ENCODE measurements at places on chromosomes 1 and 21.

- no peak for DNase-seq
These were observed 41.2 kb downstream of the SLC27A3 start for GRCh38 chr1:153816283-153816889.

- DNase-seq = no peak
These were observed 15.3 kb upstream of the C1orf185 start for GRCh38 chr1:51086496-51087271.

DNA sequence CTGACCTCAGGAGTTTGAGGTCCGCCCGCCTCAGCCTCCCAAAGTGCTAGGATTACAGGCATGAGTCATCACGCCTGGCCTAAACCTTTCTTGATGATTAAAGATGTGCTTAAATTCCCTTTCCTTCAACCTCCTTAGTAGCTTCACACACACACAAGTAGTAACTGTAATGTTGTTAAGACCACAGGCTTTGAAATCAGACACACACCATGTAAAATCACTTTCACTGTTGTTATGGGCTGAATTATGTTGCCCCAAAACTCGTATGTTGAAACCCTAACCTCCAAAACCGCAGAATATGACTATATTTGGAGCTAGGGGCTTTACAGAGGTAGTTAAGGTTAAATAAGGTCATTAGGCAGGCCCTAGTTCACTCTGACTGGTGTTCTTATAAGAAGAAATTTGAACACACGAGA is 180.2 kb downstream of the NR5A2 start:
- DNase-seq = peak; percentile 12

DNA sequence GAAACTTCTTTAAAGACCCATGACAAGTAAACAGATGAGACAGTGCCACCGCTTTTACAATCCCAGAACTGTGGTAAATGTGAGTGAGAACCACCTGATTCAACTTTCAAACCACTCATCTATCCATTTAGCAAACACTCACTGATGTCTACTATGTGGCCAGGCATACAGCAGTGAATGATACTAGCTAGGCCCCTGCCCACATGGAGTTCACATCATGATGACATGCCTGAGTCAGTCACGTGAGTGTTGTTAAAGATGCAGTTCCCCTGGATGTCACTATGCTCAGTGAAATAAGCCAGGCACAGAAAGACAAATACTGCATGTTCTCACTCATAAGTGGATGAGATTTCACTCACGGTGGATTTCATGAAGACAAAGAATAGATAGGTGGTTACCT is 28.4 kb downstream of the STX6 start:
- DNase-seq = no peak

DNA sequence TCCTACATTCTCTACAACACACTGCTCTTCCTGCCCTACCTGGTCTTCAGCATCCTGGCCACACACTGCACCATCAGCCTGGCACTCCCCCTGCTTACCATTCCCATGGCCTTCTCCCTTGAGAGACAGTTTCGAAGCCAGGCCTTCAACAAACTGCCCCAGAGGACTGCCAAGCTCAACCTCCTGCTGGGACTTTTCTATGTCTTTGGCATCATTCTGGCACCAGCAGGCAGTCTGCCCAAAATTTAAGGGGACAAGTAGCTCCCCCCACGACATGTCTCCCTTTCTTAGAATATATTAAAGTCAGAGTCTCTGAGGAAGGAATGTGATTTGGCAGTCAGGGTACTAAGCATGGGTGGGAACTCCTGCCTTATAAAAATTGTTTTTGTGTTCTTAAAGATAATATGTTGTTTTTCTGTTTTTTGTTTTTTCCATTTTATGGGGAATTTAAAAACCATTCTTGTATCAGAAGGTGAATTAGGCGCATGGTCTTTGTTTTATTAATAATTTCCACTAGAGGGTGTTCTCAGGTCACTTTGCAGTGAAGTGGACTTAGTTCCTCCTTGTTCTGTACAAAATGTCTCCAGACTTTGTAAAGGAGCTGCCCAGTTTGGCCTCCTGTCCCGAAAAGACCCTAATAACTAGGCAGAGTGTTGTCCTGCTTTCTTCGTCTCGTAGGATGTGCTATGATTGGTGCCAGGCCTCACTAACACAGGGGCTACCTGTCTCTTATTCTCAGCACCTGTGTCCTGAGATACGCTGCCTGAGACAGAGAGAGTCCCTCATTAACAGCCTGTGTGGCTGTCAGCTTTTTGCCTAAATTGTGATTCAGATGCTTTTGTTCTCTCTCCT is 13.1 kb downstream of the UBIAD1 start:
- DNase-seq = no peak

DNA sequence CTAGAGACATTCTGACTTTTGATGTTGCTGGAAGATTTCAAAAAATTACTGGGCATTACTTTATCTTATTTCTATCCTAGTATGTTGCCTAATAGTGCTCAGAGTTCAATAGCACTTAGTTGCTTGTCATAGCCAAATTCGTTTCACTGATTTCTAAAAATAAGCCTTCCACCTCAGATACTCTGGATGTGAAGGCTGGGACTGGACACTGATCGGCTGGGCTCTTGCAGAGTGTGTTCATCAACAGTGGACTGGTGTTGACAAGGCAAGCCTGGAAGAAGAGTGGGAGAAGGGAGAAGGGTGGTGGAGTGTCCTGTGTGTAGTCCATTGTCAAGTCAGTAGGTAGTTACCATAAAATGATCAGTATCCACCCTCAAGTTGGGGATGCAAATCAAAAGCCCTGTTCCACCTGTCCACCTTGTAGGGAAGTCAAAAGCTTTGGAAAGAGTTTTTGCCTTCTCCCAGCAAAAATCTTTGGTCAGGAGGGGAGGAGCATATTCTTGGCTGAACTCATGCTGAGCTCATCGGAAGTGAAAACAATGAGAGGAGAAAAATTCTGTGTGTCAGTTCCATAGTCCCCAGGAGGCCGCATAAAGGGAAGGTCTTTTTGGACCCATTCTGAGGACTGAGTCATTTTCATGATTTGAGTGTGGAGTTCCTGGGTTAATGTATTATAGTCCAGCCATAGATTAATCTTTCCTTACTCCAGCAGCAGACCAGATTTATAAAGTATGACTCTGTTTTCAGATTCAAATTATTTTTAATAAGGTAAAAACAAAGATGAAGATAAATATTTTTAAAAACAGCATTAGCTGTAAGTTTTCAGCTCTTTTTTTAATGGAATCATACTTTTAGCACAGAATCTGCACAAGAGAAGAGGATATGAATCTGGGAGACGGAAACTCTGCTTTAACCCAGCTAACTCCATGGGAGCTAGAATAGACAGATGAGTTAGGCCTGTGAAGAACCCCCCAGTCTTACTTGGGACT is 99.5 kb upstream of the BMP8A start:
- no peak for DNase-seq

DNA sequence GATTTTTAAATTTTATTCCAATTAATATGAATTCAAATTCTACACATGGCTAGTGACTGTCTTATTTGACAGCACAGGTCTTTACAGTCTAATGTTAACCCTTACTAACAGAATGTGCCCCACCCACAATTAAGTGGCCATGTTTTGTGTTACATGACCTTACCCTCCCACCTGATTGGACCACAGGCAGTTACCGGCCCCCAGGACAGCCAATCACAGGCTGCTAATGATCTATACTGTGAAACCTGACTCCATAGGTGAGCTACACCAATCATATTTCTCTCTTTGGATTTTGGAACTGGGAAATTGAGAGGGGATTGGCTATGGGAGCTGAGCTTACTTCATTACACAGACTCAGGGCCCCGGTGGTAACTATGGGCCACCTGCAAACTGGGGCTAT is 27.5 kb downstream of the ZP4 start:
- no peak for DNase-seq

DNA sequence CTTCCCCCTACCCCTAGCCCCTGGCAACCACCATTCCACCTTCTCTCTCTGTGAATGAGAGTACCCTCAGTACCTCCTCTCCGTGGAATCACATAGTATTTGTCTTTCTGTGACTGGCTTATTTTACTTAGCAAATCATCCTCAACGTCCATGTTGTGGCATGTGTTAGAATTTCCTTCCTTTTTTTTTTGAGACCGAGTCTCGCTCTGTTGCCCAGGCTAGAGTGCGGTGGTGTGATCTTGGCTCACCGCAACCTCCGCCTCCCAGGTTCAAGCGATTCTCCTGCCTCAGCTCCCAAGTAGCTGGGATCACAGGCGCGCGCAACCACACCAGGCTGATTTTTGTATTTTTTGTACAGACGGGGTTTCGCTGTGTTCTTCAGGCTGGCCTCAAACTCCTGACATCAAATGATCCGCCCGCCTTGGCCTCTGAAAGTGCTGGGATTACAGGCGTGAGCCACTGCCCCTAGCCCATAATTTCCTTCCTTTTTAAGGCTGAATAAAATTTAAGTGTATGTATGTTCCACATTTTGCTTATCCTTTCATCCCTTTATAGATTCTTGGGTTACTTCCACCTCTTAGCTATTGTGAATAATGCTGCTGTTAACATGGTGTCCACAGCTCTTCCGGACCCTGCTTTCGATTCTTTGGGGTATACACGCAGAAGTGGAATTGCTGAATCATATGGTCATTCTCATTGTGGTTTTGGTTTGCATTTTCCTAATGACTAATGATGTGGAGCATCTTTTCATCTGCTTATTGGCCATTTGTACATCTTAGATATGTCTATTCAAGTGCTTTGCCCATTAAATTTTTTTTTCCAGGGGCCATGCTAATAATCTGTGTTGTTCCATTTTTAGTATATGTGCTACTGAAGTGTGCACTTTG is 32.3 kb downstream of the ERRFI1 start:
- DNase-seq = no peak

GRCh38 chr1:230011333-230012092 is 55.5 kb upstream of the GALNT2 start:
- no peak for DNase-seq

GRCh38 chr1:22544606-22545005 is 18.7 kb upstream of the EPHA8 start:
- DNase-seq = no peak

DNA sequence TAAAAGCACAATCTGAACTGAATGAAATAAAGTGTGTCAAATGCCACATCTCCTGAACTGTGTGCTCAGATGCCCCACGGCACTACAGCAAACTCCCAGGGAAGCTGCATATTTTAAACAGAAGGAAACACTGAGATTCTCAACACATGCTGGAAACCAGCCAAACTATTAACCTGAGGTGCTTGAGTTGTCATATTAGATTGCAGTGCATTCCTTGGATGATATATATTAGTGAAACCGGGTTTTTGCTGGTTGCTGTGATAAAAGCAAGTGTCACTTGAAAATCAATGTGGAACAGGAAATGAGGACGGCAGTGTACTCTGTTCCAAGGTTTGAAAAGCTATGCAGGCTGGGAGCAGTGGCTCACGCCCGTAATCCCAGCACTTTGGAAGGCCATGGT is 8.7 kb downstream of the SYNJ1 start:
- no peak for DNase-seq

DNA sequence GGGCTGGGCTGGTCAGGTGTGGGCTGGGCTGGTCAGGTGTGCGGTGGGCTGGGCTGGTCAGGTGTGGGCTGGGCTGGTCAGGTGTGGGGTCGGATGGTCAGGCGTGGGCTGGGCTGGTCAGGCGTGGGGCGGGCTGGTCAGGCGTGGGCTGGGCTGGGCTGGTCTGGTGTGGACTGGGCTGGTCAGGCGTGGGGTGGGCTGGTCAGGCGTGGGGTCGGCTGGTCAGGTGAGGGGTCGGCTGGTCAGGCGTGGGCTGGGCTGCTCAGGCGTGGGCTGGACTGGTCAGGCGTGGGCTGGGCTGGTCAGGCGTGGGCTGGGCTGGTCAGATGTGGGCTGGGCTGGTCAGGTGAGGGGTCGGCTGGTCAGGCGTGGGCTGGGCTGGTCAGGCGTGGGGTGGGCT is 5.8 kb upstream of the FNDC10 start:
- DNase-seq = no peak

- no peak for DNase-seq
These were observed 65.3 kb downstream of the CD46 start for GRCh38 chr1:207817166-207817565.

DNA sequence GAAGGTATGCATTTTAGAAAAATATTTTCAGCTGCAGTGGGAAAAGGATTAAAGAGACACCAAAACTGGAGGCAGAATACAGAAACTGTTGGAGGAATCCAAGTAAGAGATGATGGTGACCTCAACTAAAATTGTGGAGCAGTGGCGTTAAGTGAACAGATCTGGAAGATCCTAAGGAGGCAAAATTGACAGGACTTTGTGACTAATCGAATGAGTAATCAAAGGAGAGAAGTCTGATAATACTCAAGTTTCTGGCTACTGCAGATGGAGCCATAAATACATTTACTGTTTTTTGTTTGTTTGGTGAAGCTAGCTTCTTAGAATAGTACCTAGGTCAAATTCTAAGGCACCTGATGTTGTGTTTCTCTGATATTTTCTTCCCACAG is 3.1 kb downstream of the CTBS start:
- DNase-seq = no peak

DNA sequence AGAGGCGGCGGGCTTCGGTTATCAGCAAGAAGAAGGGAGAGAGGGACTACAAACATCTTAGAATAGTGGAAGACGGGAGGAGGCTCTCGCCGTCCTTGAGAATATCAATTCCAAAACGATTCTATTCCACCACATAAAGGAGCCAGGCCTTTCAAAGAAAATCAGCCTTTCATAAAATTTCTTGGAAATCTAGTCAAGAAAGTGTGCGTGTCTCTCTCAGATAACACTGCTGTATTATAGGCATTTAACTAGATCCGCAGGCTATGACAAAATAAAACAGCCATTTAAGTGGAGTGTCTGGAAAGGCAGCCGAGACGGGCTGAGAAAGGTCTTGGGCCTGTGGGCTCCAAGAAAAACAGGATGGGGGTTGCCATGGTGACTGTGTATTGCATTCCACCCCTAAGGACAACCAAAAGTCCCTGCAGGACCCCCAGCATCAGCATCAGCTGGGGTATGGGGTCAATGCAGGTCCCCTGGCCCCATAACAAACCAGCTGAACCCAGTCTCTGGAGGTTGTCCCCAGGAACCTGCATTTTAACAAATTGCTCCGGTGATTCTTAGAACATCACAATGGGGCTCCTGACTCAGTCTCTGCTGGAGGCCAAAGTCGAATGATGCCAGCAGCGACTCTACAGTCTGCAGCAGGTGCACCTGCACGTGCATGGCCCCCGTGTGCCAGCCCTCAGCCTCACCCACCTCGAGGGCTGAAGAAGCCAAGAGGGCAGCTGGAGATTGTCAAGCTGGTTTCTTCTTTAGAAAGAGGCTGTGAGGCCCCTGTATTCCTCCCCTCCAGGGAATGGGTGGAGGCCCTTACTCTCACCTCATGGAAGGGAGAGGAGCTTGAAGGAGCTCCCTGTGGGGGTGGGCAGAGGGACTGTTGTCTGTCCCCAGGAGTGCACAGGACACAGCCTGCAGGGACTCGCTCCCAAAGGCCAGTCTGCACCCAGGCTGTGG is 287.4 kb downstream of the NPHP4 start:
- DNase-seq = no peak

GRCh38 chr1:155277902-155278688 is 832 bp downstream of the HCN3 start:
- peak; percentile 69 for DNase-seq

- no peak for DNase-seq
These were observed 51.3 kb upstream of the SELENON start for GRCh38 chr1:25748531-25749205.
